ENCODE measurements at places on chromosomes 16 and 17.

DNA sequence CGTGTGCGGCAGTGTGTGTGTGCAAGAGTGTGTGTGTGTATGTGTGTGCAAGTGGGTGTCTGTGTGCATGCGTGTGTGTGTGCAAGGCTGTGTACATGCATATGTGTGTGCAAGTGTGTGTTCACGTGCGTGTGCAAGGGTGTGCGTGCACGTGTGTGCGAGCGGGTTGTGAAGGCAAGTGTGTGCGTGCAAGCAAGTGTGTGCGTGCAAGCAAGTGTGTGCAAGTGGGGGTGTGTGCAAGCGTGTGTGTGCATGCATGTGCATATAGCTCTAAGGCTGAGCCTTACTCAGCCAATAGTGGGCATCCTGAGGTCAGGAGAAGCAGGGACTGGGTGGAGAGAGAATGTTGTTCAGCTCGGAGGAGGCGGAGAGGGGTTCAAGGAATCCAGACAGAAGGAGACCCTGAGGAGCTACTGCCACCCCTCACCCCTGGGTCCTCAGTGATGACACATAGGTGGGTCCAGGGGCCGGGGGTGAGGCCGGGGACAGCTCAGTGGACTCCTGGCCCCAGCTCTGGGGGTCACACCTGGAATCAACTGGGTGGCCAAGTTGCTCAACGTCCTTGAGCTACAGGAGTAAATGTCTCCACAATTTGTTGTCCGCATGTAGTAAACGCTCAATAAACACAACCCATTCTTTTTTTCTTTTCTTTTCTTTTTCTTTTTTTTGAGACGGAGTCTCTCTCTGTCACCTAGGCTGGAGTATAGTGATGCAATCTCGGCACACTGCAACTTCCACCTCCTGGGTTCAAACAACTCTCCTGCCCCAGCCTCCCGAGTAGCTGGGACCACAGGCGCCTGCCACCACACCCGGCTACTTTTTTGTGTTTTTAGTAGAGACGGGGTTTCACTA is 1.8 kb downstream of the PRR29 start:
- DNase-seq, result no peak

DNA sequence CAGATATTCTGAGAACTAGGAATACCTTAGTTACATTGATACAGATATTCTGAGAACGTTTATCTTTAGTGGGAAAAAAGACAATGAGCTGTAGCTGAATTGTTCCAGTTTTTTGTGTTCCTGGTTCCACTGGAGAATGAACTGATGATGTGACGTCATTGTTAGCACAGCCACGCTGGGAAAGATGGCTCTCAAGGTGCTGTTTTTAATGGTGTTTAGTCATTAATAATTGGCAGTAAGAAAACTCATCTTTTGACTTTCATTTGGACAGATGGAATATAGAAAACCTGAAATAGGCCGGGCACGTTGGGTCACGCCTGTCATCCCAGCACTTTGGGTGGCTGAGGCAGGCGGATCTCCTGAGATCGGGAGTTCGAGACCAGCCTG is 10.4 kb downstream of the FOXK2 start:
- DNase-seq, result no peak

DNA sequence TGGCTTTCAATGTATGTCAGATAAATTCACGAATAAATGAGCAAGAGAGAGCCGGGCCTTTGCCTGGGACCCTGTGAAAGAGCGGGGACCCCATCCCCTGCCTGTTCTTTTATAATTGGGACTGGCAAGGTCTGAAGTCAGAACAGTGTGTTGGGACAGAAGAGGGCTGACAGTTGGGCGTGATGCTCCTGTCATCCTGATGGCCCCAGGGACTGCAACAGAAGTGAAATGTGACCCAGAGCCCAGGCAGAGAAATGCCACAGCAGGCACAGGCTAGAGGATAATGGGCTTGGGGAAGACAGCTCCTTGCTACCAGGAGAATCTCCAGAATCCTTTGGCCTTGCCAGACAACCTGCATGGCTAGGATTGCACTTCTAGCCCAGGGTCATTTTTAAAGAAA is 37.9 kb downstream of the GSG1L start:
- DNase-seq, result no peak

- DNase-seq, result no peak
Observed at GRCh38 chr17:81685108-81685507, 1.3 kb downstream of the HGS start.

DNA sequence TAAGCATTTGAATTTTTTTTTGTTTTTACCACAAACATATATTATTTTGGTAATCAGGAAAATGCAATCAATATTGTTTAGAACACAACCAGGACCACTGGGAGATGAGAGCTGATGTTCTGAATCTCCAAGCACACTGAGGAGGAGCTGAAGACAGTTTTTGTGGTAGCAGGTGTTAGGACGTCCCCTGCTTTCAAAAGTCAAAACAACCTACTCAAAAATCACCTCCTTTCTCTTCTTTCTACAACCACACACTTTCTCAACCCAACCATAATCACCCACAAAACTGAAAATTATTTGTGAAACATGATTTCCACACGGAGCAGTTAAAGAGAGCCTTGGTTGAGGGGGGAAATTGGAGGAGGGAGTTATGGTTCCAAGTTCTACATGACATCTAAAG is 26.7 kb upstream of the CFAP20 start:
- no peak for DNase-seq

DNA sequence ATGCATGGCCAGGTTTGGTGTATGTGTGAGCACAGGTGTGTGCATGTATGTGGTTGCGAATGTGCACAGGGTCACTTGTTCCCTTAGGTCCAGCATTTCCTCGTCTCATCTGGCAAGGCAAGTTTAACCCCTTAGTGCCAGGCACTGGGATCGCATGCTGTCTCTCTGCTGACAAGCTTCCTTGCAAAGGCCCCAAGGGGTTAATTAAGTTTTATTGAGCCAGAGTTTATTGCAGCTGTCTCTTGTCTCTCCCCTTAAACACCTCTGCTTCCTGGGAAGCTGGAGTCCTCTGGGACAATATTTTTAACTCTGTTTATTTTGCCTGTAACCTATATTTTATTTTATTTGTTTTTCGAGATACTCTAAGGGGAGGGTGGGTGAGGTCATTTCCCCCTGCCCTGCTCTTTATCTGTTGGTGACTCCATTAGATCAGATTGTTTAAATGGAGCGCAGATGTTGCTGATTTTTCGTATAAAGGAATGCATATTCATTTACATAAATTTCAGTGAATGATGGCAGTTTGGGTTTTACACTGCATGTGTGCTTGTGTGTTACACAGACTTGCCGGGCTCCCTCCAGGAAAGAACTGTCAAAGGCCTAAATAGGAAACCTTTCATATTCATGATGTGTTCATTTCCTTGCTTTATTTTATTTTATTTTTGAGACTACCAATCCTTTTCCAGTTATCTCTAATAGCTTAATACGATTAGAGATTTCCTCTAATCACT is 99.7 kb downstream of the CBLN1 start:
- DNase-seq, result no peak

DNA sequence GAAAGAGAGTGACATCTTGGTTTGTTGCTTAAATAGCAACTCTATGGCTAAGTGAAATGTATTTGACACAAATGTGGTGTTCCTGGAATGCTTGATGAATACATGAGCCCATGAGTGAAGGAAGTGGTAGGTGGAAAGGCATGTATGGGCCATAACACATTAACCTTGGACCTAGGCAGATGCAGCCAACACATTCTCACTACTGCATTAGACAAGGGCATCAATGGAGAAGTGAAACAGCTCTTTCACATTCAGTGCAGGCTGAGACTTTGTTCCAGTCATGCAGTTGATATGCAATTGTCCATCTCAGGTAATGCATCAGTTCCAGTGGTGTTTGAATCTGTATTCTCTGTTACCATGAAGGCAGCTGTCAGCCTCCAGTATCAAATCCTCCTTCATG is 133.6 kb downstream of the HS3ST3B1 start:
- no peak for DNase-seq

- DNase-seq, result no peak
Observed at GRCh38 chr16:24515186-24515585, 24.2 kb upstream of the RBBP6 start.

DNA sequence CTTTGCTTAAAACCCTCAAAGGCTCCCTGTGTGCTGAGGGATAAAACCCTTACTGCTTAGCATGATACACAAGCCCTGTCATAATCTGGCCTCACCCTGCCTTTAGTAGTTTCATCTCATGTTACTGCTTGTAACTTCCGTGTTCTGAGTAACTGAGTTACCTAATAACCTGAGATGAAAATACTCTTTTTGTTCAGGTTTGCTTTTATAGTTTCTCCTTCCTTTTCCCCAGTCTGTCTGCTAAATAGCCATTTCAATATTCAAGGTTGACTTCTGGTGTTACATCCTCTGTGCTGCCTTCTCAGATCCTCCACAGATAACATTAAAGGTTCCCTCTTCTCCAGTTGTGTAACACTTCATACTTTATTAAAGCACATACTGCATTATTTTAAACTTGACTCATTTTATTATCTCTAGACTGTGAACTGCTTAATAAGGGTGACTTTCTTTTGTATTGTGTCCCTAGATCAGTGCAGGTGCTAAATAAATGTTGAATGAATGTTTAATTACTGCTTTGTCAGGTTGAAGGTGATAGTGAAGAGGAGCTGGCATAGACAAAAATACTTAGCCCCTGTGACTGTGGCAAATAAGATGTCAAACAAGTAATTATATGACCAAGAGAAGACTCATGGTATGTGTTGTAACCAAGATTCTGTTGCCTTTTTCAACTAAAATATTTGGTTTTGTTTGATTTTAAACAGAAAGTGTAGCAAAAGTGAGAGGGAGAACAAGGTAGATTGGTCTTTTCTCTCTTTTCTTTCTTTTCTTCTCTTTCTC is 47.8 kb downstream of the NFAT5 start:
- no peak for DNase-seq

DNA sequence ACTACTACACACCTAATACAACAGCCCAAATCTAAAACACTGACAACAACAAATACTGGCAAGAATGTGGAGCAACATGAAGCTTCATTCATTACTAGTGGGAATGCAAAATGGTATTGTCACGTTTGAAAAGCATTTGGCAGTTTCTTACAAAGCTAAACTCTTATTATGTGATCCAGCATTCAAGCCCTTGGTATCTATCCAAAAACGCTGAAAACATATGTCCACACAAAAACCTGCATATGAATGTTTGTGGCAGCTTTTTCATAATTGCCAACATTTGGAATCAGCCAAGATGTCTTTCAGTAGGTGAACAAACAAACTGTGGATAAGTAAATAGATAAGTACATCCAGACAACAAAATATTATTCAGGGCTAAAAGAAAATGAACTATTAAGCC is 501.1 kb upstream of the KIF2B start:
- no peak for DNase-seq

- no peak for DNase-seq
Observed at GRCh38 chr16:49828533-49829267, 27.2 kb downstream of the ZNF423 start.

DNA sequence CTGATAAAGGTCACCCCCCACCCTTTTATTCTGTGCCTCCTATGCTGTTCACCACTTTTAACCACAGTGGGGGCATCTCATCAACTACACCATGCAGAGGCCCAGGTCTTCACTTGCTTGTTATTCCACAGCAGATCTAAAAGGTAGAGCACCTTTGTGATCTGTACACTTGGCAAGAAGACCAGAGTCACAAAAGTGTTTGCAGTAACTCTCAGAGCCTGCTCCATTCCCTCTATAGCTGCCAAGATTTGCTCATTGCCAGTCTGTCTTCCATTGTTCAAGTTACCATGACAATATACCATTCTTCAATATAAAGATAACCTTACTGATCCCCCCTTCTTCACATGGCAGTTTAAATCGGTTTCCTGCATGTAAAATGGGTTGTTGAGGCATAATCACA is 180.0 kb downstream of the TOX3 start:
- no peak for DNase-seq

DNA sequence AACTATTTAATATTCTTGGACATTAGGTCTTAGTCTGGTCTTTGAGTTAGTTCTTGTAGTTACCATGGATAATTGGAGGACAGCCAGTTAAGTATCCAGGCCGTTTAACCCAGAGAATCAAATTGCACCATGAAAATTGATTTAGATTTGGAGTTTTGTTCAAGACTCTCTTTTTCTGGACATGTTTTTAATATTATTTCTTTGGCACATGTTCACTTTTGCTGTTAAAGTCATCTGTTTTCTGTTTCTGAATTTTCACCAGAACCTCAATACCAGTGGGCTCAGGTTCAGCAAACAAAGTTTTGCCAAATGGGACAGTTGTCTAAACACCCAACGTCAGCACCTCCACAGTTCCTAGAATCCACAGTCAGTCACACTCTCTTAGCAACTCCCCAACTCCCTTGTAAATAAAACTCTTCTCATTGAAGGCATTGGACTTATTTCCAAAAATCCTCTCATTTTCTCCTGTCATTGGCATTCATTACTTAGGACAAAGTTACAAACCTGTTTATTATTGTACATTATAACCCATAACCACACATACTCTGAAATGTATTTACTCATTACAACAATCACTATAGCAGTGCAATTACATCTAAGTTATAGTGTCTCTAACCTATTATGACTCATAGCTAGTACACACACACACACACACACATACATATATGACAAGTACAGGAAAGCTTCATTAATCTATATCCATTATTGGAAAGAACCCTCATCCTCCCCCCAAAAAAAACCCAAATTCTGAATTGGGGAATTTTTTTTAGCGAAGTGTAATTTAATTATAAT is 33.5 kb upstream of the DNAH9 start:
- no peak for DNase-seq

- DNase-seq, result no peak
Observed at GRCh38 chr16:57324749-57325148, 33.8 kb upstream of the CCL22 start.

GRCh38 chr17:4810696-4811290 is 3.8 kb downstream of the PLD2 start:
- no peak for DNase-seq

GRCh38 chr17:57091186-57091618 is 6.2 kb downstream of the AKAP1 start:
- DNase-seq, result no peak

DNA sequence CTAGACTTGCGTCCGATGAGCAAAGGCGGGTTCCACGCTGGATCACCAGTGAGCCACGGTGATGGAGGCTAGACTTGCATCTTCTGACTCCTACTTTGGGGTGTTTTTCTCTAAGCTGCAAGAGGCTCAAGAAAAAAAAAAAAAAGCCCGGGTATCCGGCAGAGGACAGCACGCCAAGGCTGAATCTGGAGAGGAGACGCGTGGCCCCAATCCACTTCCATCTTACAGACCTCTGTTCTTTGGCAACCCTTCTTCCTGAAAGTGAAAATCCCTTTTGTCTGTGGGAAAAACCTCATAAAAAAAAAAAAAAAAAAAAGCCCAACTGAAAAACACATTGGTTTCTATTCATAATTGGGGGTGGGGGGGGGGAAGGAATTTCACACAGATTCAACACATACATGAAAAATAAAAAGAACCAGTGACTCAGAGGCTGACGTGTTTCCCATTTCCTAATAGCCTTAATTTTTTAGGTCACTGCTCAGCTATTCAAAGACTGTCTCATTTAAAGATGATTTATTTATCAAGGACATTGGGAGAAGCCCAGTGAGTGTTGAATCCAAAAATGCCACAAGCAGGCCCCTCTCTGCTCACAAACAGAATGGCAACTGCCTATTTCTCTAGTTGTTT is 258.3 kb downstream of the FOXL1 start:
- no peak for DNase-seq
